Thoracic aorta (tissue), 2 donors: ENCODE measurements at places on chromosomes 11 and 22.

GRCh38 chr11:70802185-70802584, 403.9 kb downstream of the CTTN start:
- DNase-seq = no peak

GRCh38 chr22:24432059-24432853, 4.9 kb downstream of the ADORA2A start:
- DNase-seq = no peak

- DNase-seq = no peak
Observed at GRCh38 chr11:28123151-28123581, 15.0 kb downstream of the METTL15 start.

GRCh38 chr22:29224121-29224858, 18.6 kb downstream of the EMID1 start:
- no peak for DNase-seq

- no peak for DNase-seq
Observed at GRCh38 chr22:32042924-32043323, at the start of gene SLC5A1. Gene SLC5A1, plus strand, starts transcription at chr22:32043261. Its CDS starts 21 bp downstream, at chr22:32043282.

DNA sequence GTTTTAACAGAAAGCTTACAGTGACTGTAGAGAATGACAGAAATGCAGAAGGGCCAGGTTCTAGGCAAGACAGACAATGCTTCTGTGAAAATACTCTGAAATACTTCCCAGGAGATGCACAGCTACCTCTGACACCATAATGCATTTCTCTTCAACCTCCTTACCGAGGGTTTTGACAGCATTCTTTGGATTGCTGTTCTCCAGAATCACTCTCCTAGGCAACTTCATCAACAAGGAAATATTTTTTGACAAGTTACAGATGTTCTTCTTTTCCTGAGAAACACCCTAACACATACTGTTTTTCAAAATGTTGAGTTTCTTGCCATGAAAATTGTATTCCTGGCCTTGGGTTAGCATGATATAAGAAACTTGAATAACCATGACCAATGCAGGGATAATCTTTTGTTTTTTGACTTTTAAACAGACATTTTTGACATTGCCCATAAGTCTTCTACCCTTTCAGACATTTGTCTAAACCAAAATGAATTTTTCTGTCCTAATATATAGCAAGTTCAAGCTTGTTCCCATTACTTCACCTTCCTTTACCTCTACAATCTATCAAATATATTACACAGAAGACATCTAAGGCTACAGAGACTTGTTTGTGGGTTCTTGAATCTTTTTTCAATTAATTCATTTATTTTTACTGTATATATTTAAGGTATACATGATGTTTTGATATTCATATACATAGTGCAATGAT, 108.1 kb downstream of the CCDC34 start:
- no peak for DNase-seq

DNA sequence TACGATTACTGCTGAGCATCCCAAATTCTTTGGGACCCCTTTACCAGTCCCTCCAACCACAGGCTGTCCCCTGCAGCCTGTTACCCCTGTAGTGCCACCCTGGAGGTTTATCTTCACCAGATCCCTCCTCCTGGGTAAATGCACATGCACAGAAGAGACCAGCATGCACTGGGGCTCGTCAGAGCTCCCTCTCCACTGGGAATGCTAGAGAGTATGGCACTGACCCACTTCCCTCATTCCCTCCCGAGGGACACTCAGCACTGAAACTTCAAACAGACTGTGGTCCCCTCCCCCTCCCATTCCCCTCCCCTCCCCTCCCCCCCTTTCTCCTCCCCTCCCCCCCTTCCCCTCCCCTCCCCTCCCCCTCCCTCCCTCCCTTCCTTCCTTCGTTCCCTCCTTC, 49.1 kb downstream of the C11orf91 start:
- DNase-seq = no peak

DNA sequence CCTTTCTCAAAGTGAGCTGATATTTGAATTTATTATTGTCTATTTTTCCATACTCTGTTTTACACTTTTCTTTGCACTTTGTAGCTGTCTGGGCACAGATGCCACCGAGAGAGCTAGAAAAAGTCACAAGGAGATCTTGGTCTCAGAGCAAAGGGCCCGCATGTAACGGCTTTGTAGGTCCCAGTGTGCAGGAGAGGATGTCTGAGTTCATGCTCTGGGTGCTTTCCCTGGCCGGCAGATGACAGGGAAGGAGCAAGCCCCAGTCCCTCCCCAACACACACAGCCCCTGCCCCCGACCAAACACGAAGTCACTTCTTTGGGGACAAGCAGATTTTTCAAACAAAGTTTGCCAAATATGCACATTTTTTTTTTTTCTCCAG, 55.8 kb downstream of the SMIM38 start:
- DNase-seq = no peak

DNA sequence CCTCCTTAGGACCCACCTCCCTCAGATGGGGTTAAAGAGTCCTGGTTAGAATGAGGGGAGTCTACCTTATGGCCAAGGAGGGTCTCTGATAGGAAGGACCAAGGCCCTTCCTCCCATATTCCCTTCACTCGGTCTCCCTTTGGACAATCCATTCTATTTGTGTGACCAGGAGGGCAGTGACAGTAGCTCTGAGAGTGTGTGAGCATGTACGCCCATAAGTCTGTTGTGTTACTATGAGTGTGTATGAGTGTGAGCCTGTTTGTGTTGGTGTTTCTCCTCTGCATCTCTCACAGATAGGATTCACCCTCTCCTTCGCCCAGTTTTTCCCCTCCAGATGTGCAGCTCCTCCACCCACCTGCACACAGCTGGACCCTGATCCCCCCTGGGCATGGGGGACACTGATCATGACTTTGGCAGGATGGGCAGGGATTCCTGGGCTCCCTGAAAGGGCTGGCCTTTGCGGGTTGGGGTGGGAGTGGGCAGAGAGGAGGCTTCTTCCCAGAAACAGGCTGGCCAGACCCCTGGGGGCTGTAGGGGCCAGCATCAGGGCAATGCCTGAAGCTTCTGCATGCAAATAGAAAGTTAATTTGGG, 14.5 kb downstream of the PHLDB1 start:
- no peak for DNase-seq

DNA sequence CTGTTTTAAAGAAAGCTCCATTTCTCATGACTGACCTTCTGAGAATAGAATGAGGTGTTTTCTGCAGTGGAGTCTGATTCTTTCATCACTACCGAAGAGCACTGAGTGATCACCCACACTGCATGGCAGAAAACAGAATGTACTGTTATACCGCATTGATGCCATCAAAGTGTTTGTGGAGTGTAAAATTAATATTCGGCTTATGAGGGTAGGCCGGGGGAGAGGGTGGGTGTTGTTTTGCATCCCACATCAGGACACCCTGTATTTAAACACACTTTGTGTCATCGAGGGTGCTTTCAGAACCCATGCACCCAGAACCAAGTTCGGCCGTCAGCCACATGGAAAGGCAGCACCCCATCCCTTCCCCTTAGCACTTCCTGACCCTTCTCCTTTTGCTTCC, 41.3 kb upstream of the ETS1 start:
- no peak for DNase-seq

DNA sequence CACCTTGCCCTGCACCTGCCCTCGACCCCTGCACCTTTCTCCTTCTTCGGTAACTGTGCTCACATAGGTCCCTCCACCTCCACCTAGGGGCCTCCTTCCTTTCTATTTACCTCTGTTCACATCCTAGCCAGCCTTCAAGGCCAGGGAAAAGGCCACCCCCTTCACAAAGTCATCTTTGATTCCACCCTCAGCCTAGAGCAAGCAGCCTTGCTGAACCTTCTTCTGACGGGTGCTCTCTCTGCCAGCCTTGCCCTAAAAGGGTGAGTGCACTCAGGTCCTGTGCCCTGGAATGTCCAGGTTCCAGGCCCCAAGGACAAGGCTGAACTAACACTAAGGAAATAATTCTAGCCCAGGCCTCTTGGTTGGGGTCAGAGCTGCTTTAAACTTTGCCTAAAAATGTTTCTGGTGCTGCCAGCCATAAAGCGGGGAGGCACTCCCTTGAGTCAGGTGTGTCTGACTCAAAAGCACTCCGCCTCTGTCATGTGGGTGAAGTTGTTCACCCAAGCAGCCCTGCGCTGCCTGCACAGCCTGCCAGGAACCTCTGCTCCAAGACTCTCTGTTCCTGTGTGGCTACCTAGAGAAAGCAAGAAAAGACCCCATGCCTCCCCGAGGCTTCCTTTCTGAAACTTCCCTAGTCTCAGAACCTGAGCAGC, 9.2 kb upstream of the FAM83F start:
- DNase-seq = no peak

DNA sequence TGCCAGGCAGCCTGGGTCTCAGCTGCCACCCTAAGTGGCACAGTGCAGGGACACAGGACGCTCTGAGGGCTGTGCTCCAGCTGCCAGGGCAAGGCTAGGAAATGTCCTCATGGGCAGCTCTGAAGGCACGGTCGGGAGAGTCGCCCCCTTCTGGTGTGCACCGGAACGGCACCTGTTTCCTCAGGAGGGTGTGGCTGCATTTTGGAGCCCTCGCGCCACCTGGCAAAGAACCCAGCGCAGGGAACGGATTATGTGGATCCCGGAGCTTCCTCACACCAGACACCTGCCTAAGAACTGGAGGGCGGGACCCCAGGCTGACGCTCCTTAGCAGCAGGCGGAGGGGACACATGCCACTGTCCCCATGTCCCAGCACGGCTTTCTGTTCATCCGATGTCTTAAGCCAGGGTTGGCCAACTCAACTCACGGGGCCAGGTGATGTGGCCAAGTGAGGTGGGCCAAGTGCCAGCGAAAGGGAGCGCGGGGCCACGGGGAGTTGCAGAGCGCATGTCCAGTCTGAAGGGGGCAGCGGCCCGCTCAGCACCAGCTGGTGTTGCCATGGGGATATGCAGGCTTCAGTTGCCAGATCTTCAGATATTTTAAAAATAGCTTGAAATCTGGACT, 5.1 kb upstream of the SLC22A8 start:
- no peak for DNase-seq

GRCh38 chr11:208181-208916, 841 bp downstream of the RIC8A start:
- no peak for DNase-seq

DNA sequence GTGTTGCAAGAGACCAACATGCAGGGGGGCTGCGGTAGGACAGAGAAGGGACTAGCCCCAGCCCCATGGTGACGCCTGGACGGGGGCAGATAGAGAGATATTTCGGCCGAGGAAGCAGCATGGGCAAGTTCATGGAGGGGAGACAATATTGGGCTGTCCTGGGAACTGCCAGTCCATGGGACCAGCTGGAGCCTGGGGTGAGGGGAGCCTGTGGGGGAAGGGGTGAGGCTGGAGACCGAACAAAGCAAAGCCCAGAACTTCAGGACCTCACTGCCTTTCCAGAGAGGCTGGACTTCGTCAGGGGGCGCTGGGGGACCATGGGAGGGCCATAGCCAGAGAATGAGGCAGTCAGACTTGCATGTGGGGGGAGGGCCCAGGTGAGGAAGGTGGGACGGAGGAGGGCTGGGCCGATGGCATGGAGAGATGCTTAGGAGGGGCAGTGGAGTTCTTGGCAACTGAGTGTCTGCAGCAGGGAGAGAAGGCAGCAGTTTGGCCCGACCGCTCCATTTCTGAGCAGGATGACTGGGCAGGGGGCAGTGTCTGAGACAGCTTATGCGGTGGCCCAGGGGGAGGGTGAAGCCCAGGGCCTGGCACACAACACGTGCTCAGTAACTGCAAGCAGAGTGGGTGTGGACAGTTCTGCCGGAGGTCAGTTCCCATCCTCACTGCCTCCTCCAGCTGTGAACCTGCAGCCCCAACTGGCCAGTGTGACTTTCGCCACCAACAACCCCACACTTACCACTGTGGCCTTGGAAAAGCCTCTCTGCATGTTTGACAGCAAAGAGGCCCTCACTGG, 712 bp downstream of the UPK3A start:
- no peak for DNase-seq

DNA sequence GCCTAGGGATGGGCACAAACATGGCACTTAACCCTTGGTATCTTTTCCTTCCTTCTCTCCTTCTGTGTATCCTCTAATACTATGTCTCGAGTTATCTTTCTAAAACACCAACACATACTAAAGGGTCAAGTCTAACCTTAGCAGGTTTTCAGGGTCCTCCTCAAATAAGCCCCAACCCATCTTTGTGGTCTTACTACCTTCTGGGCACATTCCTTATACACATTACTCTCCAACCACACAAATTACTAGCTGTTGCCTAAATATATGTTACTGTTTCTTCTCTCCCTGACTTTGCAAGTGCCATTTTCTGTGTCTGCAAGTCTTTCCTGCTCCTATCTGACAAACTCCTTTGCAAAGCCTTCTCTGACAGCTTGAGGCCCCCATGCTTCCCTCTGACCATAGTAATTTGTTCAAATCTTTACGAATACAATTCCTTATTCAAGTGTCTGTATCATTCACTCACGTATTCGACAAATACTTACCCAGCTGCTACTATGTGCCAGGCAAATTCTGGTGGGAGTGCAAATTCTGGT, 15.8 kb upstream of the NUP160 start:
- DNase-seq = no peak

DNA sequence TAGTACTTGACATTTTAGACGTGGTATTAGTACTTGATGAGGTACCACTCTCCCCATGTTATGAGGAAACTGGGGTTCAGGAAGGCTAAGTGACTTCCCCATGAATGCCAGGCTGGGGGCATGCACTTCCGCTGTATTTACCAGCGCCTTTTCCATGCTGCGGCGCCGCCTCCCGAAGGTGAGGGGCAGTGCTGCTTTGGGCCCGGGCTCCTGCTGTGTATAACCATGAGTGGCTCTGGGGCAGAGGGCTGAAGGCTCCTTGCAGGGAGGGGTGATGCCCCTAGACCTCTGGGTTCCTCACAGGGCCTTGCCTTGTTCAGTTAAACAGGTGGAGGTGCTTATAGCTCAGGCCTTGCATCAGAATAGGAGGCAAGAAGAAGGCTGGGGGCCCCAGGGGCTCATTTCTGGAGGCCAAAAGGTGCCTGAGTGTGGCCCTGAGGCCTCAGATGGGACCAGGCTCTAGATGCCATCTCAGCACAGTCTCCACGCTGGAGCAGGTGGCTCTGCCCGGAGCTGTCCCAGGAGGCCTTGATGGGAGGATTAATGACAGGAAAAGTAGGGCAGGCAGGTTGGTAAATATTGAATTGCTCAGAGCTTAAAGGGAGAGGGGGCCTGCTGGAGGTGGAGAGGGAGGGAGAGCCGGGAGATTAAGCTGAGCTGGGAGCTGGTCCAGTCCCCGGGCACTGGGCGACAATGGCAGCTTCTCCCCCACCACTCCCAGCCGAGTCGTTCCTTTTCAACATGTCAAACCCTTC, 129.6 kb downstream of the CEP164 start:
- DNase-seq = no peak

GRCh38 chr22:42372976-42373375, 59.2 kb downstream of the NFAM1 start:
- no peak for DNase-seq

- DNase-seq = no peak
Observed at GRCh38 chr11:6083129-6083528, 24.4 kb upstream of the OR56B4 start.
